ENCODE measurements at places on chromosomes 13 and 19. TPM values are rescaled to one million over a fixed set of nuclear protein-coding genes. Genes with fewer than 3 reads are reported as not detected.
A peak's percentile ranks its signal among the peaks of the same experiment; 100 is the strongest.

DNA sequence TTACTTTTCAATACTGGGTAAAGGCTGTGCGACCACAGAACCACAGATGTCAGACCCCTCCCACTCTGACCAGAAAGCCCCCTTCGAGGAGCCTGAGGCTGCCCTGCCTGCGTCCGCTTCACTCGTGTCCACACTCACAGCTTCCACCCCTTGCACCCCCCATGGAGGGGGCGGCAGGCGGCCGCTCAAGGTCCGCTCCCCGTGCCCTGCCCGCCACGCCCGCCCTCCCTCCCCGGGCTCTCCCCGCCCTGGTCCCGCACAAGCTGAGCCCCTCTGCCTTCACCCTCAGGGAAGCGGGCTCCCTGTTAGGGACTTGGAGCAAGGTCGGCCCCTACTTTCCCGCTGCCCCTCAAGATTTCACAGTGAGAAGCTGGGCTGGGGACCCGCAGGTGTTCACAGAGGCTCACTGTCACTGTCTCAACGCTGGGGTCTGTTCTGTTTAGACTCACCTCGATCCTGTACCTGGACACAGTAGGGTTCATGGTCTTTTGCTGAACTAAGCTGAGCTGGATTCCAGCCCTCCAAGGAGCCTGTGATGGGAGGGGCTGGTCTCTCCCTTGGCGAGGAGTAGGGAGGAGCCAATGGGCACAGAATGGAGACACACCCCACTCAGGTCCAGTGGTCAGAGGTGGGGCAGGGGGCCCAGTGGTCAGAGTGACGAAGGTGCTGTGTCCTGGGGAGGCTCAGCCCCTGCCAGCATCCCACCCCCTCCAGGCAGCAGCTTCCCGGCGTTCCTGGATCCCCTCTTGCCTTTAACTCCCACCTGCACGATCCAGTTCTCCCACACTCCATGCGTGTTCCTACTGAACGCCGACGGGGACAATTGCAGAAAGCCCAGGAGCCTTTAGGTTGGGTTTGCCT is 69.5 kb downstream of the SPACA7 start:
- DNase-seq: peak; percentile 47

DNA sequence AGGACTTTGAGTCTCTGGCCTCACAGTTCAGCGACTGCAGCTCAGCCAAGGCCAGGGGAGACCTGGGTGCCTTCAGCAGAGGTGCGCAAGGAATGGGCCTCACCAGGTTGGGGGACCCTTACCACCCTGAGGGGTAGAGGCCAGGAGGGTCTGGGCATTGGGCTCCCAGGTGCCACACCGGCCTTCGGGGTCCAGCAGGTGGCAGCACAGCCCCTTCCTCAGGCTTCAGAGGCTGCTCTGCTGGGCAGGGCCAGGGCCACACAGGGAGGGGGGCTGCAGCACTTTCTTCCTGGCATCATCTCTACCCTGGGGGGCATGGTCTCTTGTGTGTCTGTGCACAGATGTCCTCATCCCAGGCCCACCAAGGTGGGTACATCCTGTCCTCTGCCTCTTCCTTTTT is 12.9 kb downstream of the PIN1 start:
- peak; percentile 81 for DNase-seq

- DNase-seq: no peak
These were observed 16.5 kb upstream of the GARIN5A start for GRCh38 chr19:50493171-50493570.

The PRR20C gene
- not detected for polyA plus RNA-seq

Measured in SK-N-SH (cell line).